ENCODE measurements at places on chromosomes 1 and 21.

- no peak for DNase-seq
Observed at GRCh38 chr21:33949516-33950430, 34.2 kb upstream of the ATP5PO start.

- DNase-seq, result no peak
Observed at GRCh38 chr1:156959414-156959813, 39.0 kb downstream of the LRRC71 start.

DNA sequence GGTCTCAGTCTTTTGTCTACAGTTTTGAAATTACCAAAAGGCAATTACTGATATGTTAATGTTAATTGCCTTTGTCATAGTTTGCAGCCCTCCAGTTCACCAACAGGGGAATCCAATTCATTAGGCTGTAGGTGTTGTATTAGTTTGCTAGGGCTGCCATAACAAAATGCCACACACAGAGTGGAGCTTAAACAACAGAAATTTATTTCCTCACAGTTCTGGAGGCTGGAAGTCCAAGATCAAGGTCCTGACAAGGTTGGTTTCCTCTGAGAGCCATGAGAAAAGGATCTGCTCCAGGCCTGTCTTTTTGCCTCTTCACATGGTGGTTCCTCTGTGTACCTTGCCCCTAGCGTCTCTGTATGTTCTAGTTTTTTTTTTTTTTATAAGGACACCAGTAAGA is 1.3 kb downstream of the RTCA start:
- no peak for DNase-seq

DNA sequence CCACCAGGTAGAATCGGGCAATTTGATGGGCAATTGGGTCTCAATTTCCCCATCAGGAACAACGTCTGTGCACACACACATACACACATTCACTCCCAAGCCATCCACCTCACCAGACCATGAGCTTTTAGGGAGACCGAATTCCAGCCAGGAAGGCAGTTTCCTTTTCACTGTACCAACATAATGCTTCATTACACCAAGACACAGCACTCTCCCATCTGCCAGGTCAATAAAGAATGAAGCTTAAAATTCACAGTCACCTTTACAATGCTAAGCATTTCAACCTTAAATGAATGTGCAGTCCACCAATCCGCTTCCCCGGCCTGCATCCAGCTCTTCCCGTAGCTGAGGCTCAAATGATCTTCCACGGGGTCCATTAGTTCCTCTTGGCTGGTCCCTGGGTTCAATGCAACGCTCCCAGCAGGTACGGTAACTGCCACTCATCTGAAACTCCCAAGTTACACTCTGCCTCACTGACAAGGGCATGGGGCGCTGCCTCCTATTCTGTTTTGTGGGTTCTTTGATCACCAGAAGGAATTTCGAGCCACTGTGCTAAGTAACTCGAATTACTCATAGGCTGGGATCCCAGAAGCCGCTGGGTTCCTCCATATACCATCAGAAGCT is 105.0 kb downstream of the SIM2 start:
- DNase-seq, result no peak

DNA sequence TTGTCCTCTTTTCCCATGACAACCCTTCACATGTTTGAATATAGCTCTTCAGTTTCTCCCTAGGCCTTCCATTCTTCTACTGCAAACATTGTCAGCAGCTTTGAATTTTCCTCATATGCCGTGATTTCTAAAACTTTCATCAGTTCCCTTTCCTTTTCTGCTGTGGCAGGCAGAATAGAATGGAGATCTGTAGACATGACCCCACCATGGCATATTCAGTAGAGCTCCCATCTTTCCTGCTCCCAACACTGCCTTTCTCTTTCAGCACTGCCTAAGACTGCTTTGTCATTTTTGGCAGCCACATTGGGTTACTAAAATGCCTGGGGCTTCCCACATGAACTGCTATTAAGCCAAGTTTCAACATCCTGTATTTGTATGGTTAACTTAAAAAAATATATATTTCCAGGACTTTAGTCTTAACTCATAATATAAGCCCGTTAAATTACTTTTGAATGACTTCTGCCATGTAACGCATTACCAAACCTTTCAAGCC is 60.9 kb downstream of the TBX19 start:
- peak; percentile 82 for DNase-seq

DNA sequence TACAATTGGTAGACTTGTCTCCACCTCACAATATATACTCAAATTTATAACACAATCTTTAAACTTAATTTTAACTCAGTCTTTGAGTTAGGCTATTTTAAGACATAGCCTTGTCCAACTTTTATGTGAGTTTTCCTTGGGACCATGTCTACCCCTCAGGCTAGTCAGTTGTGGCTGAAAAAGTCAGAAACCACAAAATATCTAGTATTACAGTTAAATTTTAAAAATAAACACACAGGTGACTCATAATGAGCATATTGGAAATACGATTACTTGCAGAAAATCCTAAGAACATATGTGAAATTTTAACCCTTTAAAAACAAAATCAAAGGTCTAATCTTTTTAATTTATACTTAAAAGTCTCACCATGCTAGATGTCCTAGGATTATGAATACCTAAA is 4.8 kb upstream of the ASB17 start:
- peak; percentile 58 for DNase-seq

- DNase-seq, result no peak
Observed at GRCh38 chr1:178528953-178529335, 16.0 kb downstream of the TEX35 start.

DNA sequence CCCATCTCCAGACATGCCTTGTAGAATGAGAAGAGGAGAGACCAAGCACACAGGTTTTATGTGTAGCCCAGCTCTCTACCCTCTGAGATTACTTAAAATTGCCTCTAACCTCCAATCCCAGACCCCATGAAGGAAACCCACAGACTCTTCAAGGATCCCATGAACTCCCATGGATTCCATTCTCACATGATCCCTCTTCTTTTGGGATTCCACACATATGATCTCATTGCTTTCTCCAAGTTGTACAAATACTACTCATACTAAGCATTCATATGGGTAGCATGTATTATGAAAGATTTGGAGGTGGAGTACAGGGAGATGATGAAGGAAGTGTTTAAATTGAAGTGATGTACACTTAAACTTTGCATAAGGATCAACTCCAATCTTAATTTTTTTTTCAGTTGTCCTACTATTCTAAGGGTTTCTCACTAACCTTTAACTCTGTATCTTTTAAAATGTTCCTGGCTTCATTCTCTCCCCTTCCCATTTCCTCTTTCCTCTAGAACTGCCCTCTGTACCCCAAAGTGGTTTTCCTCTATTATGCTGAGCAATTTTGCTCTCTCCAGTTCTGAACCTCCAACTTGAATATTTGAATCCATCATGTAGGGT is 41.6 kb downstream of the MFSD2A start:
- no peak for DNase-seq

DNA sequence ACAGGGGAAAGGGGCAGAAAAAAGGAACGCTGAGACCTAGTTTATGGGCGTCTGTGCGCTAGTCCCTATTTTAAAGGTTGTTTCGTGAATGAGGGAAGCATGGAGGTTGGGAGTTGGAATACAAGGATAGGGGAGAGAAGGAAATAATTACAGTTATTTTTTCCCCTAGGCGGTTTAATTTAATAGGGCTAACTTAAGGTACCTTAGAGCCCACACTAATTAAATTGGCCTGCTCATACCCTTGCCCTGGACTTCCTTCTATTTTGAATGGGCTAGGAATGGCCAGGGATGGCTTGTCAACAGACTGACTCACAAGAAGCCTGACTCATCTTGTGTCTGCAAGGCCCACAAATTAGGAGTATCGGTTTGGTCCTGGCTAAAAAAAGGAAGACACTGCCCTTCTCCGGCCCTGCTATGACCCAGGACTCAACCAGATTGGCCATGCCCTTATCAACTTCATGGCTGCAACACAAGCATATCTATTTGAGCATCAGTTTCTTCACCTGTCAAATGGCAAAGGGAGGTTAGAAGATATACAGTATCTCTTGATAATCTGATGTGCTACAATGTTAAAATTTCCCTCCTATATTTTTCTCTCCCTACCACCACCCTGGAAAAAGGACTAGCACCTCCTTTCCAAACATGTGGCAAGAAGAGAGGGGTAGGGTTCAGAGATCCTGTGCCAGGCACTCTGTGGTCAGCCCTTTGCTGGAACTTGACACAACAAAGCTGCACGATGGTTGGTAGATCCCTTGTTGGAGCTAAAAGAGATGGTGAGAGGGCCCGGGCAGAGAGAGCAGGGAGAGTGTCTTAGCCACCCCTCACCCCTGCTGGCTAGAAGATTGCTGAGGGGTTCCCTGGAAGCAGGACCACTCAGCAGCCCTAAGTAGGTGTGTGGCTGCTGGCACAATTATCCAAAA is 2.2 kb upstream of the SSBP3 start:
- peak; percentile 91 for DNase-seq

DNA sequence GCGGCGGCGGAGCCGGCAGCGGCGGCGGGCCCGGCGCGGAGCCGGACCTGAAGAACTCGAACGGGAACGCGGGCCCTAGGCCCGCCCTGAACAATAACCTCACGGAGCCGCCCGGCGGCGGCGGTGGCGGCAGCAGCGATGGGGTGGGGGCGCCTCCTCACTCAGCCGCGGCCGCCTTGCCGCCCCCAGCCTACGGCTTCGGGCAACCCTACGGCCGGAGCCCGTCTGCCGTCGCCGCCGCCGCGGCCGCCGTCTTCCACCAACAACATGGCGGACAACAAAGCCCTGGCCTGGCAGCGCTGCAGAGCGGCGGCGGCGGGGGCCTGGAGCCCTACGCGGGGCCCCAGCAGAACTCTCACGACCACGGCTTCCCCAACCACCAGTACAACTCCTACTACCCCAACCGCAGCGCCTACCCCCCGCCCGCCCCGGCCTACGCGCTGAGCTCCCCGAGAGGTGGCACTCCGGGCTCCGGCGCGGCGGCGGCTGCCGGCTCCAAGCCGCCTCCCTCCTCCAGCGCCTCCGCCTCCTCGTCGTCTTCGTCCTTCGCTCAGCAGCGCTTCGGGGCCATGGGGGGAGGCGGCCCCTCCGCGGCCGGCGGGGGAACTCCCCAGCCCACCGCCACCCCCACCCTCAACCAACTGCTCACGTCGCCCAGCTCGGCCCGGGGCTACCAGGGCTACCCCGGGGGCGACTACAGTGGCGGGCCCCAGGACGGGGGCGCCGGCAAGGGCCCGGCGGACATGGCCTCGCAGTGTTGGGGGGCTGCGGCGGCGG is 1.0 kb downstream of the ARID1A start:
- peak; percentile 15 for DNase-seq

- no peak for DNase-seq
Observed at GRCh38 chr1:7915826-7916500, 24.7 kb downstream of the TNFRSF9 start.

DNA sequence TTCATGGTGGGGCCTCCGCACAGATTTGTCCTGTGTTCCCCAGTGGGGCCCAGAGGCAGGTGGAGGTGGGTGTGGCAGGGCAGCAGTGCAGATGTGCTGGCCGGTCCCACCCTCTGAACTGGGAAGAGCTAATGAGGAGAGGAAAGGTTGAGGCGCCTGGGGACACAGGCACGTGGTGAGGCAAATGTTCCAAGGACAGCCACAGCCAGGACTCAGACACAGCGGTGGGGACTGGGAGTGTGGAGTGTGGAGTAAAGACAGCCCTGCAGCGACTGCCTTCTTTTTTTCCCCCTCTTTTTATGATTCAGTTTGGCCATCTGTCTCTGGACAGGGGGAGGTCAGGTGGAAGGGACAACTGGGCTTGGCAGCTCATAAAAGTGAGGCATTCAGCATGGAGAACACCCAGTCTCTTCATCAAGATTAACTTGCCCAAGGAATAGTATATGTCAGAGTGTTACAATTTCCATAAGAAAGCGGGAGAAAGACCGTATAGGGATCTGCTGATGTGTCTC is 104.2 kb upstream of the GCLM start:
- no peak for DNase-seq

DNA sequence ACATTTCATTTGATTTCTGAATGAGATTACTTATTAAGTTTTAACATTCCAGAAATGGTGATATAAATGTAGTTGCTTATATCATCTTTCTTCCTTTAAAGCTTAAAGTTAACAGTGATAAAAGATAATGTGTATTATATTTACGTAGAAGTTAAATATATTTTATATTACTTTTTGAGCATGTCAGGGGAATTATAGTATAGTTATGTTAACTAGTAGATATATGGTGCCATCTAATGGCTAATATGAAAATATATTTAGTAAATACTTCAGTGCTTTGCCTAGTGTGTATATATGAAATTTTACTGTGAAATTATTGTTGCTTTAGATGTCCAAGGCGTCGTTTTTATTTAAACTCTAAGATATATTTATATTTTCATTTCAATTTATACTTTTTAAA is 51.5 kb downstream of the SYT14 start:
- peak; percentile 42 for DNase-seq

GRCh38 chr1:235659186-235659771 is 9.7 kb upstream of the GNG4 start:
- no peak for DNase-seq

DNA sequence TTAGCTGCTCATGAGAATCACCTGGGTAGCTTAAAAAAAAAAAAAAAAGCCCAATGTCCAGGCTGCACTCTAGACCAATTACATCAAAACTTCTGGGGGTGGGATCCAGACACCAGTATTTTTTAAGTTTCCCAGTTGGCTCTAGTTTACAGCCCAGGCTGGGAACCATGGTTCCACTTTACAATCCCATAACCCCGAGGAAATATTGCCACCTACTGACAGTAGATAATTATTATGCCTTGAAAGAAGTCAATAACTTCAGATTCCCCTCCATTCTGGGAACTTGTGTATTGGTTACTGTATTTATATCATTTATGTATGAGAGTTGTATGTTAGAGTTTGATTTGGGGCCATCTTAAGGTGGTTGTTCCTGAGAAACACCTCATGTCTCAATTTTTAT is 100.2 kb downstream of the SPATA46 start:
- DNase-seq, result peak; percentile 66

- no peak for DNase-seq
Observed at GRCh38 chr1:197808880-197809279, 33.6 kb upstream of the DENND1B start.

DNA sequence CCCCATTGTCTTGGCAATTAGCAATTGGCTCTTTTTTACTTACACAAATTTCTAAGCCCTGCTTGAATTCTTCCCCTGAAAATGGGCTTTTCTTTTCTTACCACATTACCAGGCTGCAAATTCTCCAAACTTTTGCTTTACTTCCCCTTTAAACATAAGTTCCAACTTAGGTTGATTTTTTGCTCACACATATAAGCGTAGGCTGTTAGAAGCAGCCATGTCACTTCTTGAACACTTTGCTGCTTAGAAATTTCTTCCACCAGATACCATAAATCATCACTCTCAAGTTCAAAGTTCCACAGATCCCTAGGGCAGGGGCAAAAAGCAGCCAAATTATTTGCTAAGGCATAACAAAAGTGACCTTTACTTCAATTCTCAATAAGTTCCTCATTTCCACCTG is 35.4 kb upstream of the KCNH1 start:
- DNase-seq, result no peak

All from MCF 10A (cell line).